ENCODE measurements at places on chromosomes 7 and 10.
A peak's percentile ranks its signal among the peaks of the same experiment; 100 is the strongest.

DNA sequence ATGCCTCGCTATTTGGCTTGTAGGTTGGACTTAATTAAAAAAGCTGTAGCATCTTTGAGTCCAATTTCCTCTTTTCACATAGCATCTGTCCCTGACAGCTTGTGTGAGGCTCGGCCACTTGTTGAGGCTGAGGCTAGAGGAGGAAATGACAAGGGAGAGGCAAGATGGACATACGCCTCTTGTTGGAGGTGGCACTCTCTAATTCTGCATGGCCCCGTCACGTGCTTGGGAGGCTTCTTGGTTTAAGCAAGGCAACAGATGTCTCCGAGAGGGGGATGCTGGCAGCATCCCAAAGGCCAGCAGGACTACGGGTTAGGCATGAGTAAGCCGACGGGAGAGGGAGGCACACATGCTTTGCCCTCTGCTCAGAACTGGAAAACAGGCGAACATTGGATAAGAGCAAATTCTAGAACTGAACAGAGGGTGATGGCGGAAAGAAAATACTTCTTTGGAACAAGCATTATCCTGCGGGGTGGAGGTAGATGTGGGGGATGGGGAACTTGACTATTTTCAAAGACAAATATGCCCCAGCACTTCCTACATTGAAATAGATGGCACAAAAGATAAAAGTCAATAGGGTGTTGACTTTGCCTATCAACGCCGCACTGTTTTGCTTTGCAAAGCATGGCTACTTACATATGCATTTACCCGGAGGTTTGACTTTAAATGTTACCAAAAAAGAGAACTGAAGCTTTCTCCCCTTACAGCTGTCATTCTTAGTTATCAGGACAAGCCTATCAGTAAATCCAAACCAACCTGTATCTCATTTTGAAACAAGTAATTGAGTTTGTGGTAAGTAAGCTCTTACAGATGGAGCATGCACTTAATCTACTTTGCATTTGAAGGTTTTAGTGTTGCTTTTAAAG lies 94.8 kb downstream of the CHN2 start:
- H3K4me1 ChIP-seq, result peaks cover 46% of the 10 kb centered on the region
- no peak overlapping the region for H3K4me3 ChIP-seq
- DNase-seq, result no peak
- no peaks in the 10 kb centered on the region for H3K27me3 ChIP-seq
- H3K27ac ChIP-seq, result no peak overlapping the region

GRCh38 chr7:99597762-99598501 lies at the start of gene TMEM225B:
TSS of gene TMEM225B (plus strand) at chr7:99598267. CDS start at chr7:99604389, 6,122 bp downstream.
- H3K4me1 ChIP-seq, result no peaks in the 10 kb centered on the region
- peak; percentile 37 for DNase-seq
- H3K4me3 ChIP-seq, result peak within 1 kb of the TSS; percentile 45
- no peaks in the 10 kb centered on the region for H3K27me3 ChIP-seq

GRCh38 chr7:38330039-38330438 lies 56.6 kb upstream of the TARP start:
- H3K27me3 ChIP-seq, result no peaks in the 10 kb centered on the region
- no peak overlapping the region for H3K27ac ChIP-seq

GRCh38 chr7:80984619-80985018 lies 65.8 kb upstream of the SEMA3C start:
- H3K27ac ChIP-seq, result no peak overlapping the region
- DNase-seq, result no peak
- no peaks in the 10 kb centered on the region for H3K4me1 ChIP-seq
- H3K4me3 ChIP-seq, result no peak overlapping the region
- no peaks in the 10 kb centered on the region for H3K27me3 ChIP-seq

- H3K4me1 ChIP-seq, result 0 out of 2 replicates have a peak, but pooled peaks cover 1% of the 10 kb centered on the region
- no peak overlapping the region for H3K27ac ChIP-seq
- H3K27me3 ChIP-seq, result no peaks in the 10 kb centered on the region
- H3K36me3 ChIP-seq, result no peaks in the 10 kb centered on the region
- no peak for DNase-seq
- no peak overlapping the region for H3K4me3 ChIP-seq
Observed at GRCh38 chr10:122298206-122298597, 27.1 kb downstream of the BTBD16 start.

- H3K4me1 ChIP-seq, result no peaks in the 10 kb centered on the region
- no peak overlapping the region for H3K4me3 ChIP-seq
- H3K36me3 ChIP-seq, result no peaks in the 10 kb centered on the region
Observed at GRCh38 chr7:108028111-108028510, 25.1 kb upstream of the LAMB1 start.

GRCh38 chr7:71604818-71605414 lies 473.0 kb downstream of the GALNT17 start:
- no peaks in the 10 kb centered on the region for H3K36me3 ChIP-seq
- H3K27me3 ChIP-seq, result no peaks in the 10 kb centered on the region
- no peak overlapping the region for H3K27ac ChIP-seq
- H3K4me3 ChIP-seq, result no peak overlapping the region

DNA sequence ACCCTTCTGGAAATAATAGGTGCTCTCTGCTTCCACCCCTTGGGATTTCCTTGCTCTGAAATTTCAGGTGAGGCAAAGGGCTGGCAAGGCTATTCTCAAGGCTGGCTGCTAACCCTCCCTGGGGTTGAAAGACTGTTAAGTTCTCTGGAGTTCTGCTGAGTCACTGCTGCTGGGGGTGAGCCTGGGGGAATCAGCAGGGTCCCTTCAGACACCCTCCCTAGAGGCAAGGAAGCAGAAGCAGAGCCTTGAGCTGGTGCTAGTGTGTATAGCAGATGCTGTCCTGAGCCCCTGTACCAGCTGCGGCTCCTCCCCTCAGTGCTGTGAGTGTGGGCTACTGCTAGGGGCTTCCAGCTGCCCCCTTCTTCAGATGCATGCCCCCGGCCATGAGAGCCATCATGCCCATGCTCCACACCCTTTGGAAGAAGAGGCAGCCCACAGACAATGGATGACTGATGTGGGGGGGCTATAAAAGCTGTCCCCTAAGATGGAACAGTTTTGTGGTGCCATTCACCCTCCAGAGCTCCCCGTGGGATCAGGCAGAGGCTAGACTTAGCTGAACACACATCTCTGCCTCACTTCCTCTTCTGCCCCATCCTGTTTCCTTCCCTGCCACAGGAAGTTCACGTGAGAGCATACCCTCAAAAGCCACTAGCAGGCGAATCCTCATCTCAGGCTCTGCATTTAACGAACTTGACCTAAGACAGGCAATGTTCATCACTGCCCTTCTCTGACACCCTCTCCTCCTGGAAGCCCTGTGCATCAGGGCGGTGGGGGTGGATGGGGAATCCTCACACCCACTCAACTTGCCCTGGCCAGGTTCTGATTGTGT lies 91.8 kb downstream of the SH3PXD2A start:
- no peak overlapping the region for H3K27ac ChIP-seq
- DNase-seq, result no peak

DNA sequence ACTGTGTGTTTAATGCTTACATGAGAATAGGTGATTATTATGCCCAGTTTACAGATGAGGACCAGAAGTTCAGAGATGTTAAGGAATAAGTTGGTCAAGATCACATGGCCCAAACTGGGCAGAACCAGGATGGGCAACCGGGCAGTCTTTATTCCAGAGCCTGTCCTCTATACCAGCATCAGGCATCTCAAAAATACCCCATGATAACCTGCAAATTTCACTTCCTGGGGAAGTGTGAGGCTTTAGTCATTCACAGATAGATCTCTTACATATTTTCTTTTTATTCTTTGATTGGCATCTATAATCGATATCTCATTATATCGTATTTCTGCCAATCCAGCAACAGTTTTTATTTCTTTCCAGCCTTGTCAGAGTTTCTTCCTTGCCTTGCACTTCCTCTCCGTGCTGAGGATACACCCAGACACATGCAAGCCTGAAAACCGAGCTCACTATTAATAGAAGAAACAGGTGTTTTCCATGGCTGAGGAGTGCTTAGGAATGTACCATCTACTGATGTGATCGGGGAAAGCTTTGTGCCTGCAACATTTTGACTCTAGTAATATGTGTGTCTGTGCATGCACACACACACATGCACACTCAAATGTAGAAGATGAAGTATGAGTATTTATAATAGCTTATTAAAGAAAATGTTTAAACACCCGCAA lies 82.4 kb downstream of the CREM start:
- H3K27me3 ChIP-seq, result no peaks in the 10 kb centered on the region
- peaks cover 43% of the 10 kb centered on the region for H3K4me1 ChIP-seq
- H3K36me3 ChIP-seq, result no peaks in the 10 kb centered on the region

- H3K4me3 ChIP-seq, result no peak overlapping the region
- peaks cover 10% of the 10 kb centered on the region for H3K4me1 ChIP-seq
- no peak for DNase-seq
- no peak overlapping the region for H3K27ac ChIP-seq
Observed at GRCh38 chr7:136931169-136931867, 62.9 kb downstream of the CHRM2 start.

GRCh38 chr10:71476228-71477011 lies 79.7 kb downstream of the CDH23 start:
- H3K27ac ChIP-seq, result no peak overlapping the region
- H3K4me1 ChIP-seq, result 0 out of 2 replicates have a peak, but pooled peaks cover 7% of the 10 kb centered on the region
- no peak overlapping the region for H3K4me3 ChIP-seq
- no peak for DNase-seq

- DNase-seq, result no peak
- H3K27ac ChIP-seq, result no peak overlapping the region
- no peak overlapping the region for H3K4me3 ChIP-seq
- no peaks in the 10 kb centered on the region for H3K27me3 ChIP-seq
- no peaks in the 10 kb centered on the region for H3K36me3 ChIP-seq
- H3K4me1 ChIP-seq, result no peaks in the 10 kb centered on the region
Observed at GRCh38 chr10:3737864-3738263, 47.1 kb downstream of the KLF6 start.

GRCh38 chr10:36473122-36473521 lies 652.3 kb upstream of the ANKRD30A start:
- H3K4me1 ChIP-seq, result no peaks in the 10 kb centered on the region
- DNase-seq, result no peak
- H3K4me3 ChIP-seq, result no peak overlapping the region
- no peaks in the 10 kb centered on the region for H3K27me3 ChIP-seq
- no peaks in the 10 kb centered on the region for H3K36me3 ChIP-seq

DNA sequence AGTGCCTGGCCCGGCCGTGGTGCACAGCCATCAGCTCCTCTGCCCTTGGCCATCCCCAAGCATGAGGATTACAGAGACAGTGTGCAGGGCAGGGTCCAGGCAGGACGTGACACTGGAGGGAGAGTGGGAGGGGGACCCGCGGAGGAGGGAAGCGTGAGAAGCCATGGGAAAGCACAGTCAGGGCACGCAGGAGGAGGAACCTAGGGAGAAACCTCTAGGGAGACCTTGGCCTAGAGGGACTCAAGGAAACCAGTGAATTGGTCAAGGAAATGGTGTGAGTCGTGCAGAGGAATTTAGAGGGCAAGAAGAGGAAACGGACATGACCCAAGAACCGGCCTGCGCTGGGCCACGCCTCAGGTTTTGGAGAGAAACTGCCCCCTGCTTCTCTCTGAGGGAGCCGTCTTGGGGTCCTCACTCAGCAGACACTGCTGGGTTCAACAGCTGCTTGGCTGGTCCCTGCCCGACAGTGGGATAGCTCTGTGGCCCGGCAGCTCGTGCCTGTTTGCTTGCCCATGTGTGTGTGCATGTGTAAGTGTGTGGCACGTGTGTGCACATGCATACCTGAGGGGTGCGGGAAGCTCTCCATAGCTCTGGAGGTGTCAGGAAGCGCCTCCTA lies 3.2 kb downstream of the OPN4 start:
- no peaks in the 10 kb centered on the region for H3K4me1 ChIP-seq
- H3K27me3 ChIP-seq, result no peaks in the 10 kb centered on the region
- no peaks in the 10 kb centered on the region for H3K36me3 ChIP-seq
- no peak overlapping the region for H3K27ac ChIP-seq
- no peak for DNase-seq

DNA sequence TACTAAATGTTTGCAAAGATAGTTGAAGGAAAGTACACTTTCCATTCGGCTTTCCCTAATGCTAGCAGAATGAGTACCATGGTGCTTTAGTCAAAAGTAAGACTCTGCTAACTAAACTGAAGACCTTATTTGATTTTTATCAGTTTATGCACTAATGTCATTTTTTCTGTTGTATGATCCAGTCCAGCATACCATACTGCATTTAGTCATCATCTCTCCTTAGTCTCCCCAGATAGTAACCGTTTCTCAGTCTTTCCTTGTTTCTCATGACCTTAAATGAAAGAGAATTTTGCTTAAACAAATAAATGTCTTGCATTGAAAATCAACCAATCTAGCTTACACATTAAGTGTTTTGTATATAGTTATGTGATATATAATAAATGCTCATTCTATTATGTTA lies 529.5 kb upstream of the SEMA3D start:
- peaks cover 7% of the 10 kb centered on the region for H3K4me1 ChIP-seq
- no peak for DNase-seq
- H3K27ac ChIP-seq, result no peak overlapping the region
- H3K27me3 ChIP-seq, result no peaks in the 10 kb centered on the region
- H3K36me3 ChIP-seq, result no peaks in the 10 kb centered on the region

- peaks cover 44% of the 10 kb centered on the region for H3K4me1 ChIP-seq
- peak; percentile 91 for DNase-seq
- peak overlapping the region; percentile 18 for H3K4me3 ChIP-seq
- no peaks in the 10 kb centered on the region for H3K36me3 ChIP-seq
Observed at GRCh38 chr10:110641256-110641655, 2.9 kb upstream of the RBM20 start.

DNA sequence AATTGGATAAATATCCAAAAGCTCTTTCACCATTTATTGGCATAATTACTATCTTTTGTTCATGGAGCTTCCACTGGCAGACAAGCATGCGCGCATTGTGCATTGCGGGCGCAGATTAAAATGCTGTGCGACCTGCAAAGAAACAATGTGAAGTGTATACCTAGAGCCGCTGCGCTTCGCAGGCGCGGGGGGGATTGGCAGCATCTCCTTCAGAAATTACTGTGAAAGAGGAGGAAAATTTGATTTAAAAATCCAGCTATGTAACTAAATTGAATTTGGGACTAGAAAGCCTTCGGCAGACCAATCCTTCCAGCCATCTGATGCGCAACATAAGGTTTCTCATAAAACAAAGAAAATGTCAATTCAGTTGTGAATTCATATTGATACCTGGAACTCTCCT lies 10.3 kb upstream of the NPM3 start:
- DNase-seq, result no peak
- no peak overlapping the region for H3K27ac ChIP-seq
- H3K4me1 ChIP-seq, result no peaks in the 10 kb centered on the region
- no peaks in the 10 kb centered on the region for H3K27me3 ChIP-seq
- H3K4me3 ChIP-seq, result no peak overlapping the region
- peaks cover 93% of the 10 kb centered on the region for H3K36me3 ChIP-seq

DNA sequence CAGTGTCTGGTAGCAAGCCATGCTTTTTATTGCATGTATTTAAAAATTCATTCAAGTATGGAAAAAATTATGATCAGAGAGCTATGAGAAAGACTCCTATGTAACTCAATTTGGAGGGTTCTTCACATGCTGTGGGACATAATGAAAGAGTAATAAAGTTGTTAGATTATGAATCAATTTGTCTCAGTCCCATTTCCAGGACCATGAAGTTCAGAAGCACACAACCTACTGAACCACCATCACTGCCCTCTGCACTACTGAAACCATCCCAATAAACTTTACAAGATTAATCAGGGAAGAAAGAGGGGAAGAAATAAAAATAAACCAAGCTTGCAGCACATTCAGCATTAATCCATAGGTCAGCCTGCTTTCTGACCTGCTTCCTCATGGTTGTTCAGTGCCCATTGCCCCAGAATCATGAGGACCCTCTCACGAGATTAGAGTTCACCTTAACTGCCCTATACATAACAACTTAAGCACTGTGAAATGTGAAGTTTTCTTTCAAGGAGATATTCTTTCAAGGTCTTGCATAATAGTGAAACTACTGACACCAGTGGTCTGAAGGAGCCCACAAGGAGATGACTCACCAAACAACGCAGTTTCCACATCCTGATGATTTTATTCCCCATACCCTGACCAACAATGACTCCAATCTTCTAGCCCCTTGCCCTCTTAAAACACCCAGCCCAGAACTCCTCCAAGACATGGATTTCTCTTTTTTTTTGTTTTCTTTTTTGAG lies 171.5 kb upstream of the ADCY1 start:
- no peak for DNase-seq
- no peak overlapping the region for H3K27ac ChIP-seq
- H3K4me3 ChIP-seq, result no peak overlapping the region
- H3K27me3 ChIP-seq, result no peaks in the 10 kb centered on the region
- no peaks in the 10 kb centered on the region for H3K4me1 ChIP-seq
